Suprapubic skin (tissue), 4 donors: ENCODE measurements at places on chromosomes 6 and 20. TPM values are rescaled to one million over a fixed set of nuclear protein-coding genes. Genes with fewer than 3 reads are reported as not detected.

GRCh38 chr6:73657201-73657600, 3.4 kb upstream of the SLC17A5 start:
- H3K4me3 ChIP-seq: no peak overlapping the region
- H3K27ac ChIP-seq: no peak overlapping the region
- no peak for DNase-seq
- peaks cover 12% of the 10 kb centered on the region for H3K4me1 ChIP-seq
- no peaks in the 10 kb centered on the region for H3K27me3 ChIP-seq

DNA sequence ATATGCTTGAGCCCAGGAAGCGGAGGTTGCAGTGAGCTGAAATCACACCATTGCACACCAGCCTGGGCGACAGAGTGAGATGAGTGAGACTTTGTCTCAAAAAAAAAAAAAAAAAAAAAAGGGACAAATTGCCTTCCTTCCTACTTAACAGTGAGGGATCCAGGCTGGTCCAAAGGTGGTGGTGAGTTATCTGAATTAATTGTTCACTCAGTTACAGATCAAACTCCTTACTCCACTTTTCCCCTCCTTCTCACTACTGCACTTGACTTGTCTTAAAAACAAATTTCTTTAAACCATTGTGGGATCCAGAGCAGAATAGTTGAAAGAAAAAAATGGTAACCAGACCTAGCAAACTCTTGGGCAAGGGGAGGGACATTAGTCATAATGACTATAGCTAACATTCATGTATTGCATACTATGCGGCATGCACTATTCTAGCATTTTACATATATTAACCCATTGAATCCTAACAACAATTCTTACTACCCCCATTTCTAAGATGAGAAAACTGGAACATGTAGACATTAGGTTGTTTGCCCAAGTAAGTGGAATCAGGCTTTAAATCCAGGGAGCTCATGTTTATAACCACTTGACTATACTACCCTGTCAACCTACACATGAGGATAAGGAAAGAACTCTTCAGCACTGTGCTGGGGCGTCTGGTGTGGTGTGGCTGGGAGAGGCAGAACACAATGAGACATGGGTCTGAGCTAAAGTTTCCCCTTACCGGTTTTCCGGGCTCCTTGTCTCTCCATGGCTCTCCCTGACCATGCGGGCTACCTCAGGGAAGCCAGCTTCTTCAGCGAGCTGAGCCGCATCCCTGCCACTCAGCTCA, 1.5 kb downstream of the GPANK1 start:
- no peak for DNase-seq
- peaks cover 18% of the 10 kb centered on the region for H3K36me3 ChIP-seq
- peaks cover 73% of the 10 kb centered on the region for H3K4me1 ChIP-seq
- H3K27ac ChIP-seq: peak overlapping the region; percentile 98
- no peaks in the 10 kb centered on the region for H3K27me3 ChIP-seq
- H3K4me3 ChIP-seq: peak overlapping the region; percentile 84

C6orf62 gene
- 69.2 TPM for total RNA-seq

DNA sequence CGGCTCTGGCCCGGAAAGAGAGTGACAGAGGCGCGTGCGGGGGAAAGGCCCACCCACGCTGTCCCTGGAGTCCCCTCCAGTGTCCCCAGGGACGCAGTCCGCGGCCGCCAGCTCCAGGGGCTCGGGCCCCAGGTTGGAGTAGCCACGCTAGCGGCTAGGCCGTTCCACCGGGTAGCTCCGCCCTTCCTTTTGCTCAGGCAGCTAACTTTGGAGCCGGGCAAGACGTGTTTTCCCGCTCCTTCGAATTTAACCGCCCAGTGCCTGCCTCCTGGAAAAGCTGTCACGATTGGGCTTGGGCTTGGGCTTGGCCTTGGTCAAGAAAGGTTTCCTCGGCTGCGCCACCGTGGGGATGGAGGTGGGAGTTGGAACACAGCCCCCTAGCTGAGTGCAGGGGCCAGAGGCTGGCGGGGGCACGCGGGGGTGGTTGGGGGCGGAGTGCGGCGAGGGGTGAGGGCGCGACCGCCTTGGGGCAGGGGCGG, 4.7 kb downstream of the LINC00237 start:
- no peaks in the 10 kb centered on the region for H3K36me3 ChIP-seq
- H3K27me3 ChIP-seq: peaks cover 78% of the 10 kb centered on the region
- peaks cover 59% of the 10 kb centered on the region for H3K4me1 ChIP-seq
- H3K27ac ChIP-seq: peak overlapping the region; percentile 6
- peak overlapping the region; percentile 48 for H3K4me3 ChIP-seq
- no peak for DNase-seq

DNA sequence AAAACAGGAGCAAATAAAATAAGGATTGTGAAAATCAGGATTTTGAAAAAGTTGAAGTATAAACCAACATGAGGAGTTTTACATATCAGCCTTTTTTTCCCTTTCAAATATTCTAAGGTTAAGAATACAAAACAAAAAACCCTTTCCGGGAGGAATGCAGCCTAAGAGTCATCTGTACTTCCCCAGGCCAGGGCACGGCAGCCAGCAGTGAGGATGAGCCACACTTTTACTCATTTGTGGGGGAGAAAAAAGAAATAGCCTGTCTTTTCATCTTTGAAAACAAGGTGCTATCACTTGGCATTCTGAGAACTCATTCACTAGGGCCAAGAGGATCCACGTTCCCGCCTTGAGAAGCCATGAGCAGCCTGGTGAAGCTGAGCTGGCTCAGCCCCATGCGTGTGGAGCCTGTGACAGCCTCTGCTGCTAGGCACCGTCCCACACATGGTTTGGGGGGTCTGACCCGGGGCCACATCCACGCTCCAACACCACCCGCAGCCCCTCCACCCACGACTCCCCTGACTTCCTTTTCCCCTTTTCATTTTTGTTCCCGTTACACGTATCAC, 11.2 kb downstream of the SLC22A1 start:
- H3K4me1 ChIP-seq: no peaks in the 10 kb centered on the region
- H3K27me3 ChIP-seq: no peaks in the 10 kb centered on the region

GRCh38 chr6:42781796-42782688, at the start of gene BICRAL:
Gene BICRAL (plus strand): TSS chr6:42782052. CDS start chr6:42822023, 39,971 bp downstream.
- H3K36me3 ChIP-seq: no peaks in the 10 kb centered on the region
- H3K4me1 ChIP-seq: peaks cover 53% of the 10 kb centered on the region
- H3K27ac ChIP-seq: peak within 1 kb of the TSS; percentile 100

BICRAL gene
- 20.7 TPM for total RNA-seq

GRCh38 chr6:85911067-85911466, 268.4 kb upstream of the SYNCRIP start:
- no peaks in the 10 kb centered on the region for H3K27me3 ChIP-seq
- no peaks in the 10 kb centered on the region for H3K4me1 ChIP-seq
- H3K4me3 ChIP-seq: no peak overlapping the region
- H3K27ac ChIP-seq: no peak overlapping the region
